NCI-H1105 (cell line): ENCODE measurements at places on chromosomes 6 and 20.

GRCh38 chr6:136773473-136773796 lies 18.8 kb downstream of the MAP3K5 start:
- DNase-seq = no peak

DNA sequence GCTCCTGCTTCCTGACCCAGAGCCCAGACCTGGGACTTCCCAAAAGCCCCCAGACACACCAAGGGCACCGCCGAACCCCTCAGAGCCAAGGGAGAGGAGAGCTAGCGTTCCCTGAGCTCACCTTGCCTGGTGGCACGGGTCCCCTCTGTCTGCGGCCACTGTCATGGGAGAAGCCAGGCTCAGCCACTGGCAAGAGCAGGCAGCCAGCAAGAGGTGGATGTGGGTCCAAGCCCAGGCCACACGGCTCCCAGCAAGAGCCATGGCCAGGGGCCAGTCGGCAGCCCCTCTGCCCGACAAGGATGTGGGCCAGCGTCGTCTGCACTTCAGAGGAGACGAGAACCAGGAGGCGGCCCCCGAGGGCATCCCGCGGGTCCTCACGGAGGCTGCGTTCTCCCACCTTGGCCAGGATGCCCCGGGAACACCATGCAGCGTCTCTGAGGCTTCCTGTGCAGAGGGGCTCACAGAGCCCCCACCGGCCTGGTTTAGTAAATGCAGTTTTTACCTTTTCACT lies 2.2 kb upstream of the PPDPF start:
- DNase-seq = no peak

- DNase-seq = no peak
Measured at GRCh38 chr20:44028003-44028730, 113.5 kb downstream of the TOX2 start.

GRCh38 chr6:115573861-115574260 lies 486.8 kb downstream of the FRK start:
- DNase-seq = no peak

- DNase-seq = no peak
Measured at GRCh38 chr6:52667572-52667971, 3.3 kb upstream of the TMEM14A start.

- no peak for DNase-seq
Measured at GRCh38 chr20:1526896-1527295, 30.6 kb downstream of the SIRPD start.

DNA sequence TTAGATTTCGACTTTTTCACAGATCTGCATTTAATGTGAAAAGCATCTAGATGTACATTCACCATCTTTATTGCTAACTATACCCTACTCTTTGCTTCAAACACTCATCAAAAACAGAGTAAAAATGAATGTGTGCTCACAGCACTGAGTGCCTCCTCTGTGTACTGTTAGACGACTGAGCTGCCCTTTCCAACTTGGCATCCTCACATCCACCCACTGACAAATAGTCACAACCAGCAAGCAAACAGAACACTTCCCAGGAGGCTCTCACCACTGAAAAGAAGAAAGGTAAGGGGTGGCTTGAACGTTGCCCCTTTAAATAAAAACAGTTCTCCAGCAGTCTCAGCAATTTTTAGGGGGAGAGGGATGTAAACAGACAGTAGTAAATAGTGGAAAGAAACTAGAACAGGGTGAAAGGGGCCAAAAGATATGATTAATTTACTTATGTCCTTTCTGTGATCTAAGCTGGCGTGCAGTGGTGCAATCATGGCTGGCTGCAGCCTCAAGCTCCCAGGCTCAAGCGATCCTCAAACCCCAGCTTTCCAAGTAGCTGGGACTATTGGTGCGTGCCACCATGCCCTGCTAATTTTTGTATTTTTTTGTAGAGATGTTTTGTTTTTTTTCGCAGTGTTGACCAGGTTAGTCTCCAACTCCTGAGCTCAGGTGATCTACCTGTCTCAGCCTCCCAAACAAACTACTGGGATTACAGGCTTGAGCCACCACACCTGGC lies 48.7 kb downstream of the IPCEF1 start:
- DNase-seq = no peak

DNA sequence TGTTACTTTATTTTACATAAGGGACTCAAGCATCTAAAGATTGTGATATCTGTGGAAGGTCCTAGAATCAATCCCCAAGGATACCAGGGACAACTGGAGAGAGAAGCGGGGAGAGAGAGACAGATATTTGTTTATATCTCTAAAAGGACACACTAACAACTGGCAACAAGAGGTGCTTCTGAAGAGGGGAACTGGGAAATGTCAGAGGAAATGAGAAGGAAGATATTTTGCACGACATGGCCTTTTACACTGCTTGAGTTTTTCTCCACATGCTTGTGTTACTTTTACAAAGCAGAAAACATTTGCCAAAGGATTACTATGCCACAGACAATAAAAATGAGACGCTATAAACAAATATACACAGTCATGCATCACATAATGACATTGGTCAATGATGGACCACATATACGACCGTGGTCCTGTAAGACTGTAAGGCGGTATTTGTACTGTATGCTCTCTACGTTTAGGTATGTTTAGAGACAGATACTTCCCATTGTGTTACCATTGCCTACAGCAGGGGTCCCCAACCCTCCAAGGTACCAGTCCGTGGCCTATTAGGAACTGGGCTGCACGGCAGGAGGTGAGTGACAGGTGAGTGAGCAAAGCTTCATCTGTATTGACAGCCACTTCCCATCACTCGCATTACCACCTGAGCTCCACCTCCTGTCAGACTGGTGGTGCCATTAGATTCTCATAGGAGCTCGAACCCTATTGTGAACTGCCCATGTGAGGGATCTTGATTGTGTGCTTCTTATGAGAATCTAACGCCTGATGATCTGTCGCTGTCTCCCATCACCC lies 64.6 kb upstream of the PTPN1 start:
- no peak for DNase-seq

GRCh38 chr6:36724514-36725390 lies 27.1 kb downstream of the RAB44 start:
- peak; percentile 81 for DNase-seq

DNA sequence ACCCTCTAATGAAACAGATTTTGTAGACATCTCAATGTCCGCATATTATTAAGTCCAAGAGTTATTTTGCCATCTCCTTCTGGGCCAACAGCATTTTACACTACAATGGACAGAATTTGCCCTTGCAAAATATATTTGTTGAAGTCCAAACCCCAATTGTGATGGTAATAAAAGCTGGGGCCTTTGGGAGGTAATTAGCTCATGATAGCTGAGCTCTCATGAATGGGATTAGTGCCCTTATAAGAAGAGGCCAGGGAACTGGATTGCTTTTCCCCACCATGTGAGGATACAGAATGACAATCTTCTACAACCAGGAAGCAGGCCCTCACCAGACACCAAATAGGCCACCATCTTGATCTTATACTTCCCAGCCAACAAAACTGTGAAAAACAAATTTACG lies 44.9 kb upstream of the MTRF1L start:
- no peak for DNase-seq

GRCh38 chr20:37411408-37412219 lies 65.7 kb downstream of the SRC start:
- DNase-seq = peak; percentile 13

GRCh38 chr20:20435453-20435852 lies 67.5 kb downstream of the INSM1 start:
- DNase-seq = no peak

GRCh38 chr20:62739581-62740285 lies 31.1 kb downstream of the NTSR1 start:
- no peak for DNase-seq

- DNase-seq = no peak
Measured at GRCh38 chr6:5506149-5506548, 244.8 kb downstream of the FARS2 start.

DNA sequence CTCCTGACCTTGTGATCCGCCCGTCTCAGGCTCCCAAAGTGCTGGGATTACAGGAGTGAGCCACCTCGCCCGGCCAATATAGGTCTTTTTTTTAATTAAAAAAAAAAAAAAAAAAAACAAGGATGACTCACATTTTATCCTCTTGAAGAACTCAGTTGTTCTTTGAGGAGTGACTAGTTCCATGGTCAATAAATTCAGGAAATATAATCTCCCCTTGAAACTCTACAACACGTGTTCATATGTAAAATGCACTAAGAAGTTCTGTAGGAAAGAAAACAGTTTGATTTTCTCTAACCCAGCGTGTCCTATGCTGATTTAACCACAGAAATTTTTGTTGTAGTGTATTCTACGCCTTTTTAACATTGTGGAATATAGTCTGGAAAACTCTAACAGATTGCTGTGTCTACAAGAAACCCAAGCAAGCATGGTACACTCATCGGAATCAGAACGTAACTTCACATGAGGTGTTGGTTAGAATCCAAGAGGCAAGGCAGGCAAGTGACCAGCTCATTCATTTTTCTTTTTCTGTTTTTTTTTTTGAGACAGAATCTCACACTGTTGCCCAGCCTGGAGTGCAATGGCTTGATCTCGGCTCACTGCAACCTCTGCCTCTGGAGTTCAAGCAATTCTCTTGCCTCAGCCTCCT lies 79.0 kb upstream of the ZNF217 start:
- no peak for DNase-seq

- DNase-seq = no peak
Measured at GRCh38 chr20:46111028-46111835, 6.9 kb upstream of the CD40 start.

GRCh38 chr6:15522427-15522826 lies 140.4 kb downstream of the DTNBP1 start:
- DNase-seq = no peak

- DNase-seq = no peak
Measured at GRCh38 chr6:89243331-89243629, 26.1 kb upstream of the GABRR1 start.

DNA sequence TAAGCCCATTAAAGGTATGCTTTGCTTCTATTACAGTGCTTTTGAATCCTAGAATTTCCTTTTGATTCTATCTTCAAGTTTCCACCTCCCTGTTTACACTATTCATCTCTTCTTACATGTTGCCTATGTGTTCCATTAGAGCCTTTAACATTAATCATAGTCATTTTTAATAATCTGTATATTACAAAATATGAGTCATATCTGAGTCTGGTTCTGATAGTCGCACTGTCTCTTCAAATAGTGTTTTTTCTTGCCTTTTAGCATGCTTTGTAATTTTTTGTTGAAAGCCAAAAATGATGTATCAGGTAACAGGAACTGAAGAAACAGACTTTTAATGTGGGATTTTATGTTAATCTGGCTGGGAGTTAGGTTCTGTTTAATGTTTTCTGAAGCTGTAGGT lies 68.4 kb downstream of the DNAAF9 start:
- no peak for DNase-seq

- DNase-seq = no peak
Measured at GRCh38 chr6:54827010-54827409, 19.6 kb upstream of the FAM83B start.

DNA sequence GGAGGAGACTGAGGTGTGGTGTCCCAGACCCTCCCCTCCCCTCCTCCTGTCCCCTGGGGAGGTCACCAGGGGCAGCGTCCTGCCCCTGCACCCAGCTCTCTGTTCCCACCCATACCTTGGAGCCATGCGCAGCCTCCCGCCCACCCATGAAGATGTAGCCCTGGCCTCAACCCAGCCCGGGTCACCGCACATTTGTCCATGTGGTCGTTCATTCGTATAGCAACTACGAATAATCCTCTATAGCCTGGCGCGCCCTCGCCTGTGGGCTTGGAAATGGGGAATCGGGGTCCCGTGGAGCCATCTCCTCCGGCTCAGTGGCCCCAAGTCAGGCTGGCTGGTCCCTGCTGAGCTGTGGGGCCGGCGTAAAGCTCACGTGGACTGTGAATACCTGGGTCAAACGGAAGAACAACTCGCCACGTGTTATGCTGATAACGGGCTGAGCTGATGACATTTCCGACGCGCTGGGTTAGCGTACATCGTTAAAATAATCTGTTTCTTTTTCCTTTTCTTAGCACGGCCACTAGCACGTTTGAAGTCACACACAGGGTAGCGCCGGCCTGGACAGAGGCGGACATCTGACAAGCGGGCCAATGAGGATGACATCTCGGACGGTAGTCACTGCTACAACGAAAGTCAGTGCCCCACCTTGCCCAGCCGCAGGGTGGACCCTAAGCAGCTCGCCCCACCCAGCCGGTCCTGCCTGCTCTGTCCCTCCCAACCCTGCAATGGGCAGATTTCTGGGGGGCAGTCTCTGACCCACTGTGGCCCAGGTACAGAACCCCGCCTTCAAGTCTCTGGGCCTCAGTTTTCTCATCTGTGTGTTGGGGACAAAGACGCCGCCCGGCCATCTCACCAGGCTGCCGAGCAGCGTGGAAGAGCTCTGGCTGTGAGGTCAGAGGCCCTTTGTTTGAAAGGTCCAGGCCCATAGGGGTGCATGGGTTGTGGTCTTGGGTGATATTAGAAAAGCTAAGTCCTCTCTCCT lies 19.8 kb upstream of the RBBP8NL start:
- DNase-seq = no peak

- no peak for DNase-seq
Measured at GRCh38 chr6:170357812-170358211, 51.3 kb downstream of the FAM120B start.

DNA sequence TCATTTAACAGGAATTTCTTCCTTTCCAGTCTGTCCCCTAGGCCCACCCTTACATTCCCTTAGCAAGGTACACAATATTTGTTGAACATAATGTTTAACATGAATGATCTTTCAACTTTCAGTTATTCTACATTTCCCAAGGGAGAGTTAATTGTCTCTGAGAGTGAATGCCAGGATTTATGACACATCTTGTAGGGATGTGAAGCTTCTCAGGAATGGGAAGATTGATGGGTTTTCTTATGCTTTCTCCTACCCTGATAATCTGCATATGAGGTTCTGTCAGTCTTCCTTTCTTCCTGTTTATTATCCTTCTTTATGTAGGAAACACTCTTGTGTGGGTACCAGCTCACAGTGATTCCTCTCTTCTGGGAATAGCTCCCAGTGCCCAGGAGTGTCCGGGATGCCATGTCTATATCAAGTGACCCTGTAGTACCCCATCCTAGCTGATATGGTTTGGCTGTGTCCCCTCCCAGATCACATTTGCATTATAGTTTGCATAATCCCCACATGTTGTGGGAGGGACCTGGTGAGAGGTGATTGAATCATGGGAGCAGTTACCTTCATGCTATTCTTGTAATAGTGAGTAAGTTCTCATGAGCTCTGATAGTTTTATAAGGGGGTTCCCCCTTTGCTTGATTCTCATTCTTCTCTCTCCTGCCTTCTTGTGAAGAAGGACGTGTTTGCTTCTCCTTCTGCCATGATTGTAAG lies 7.1 kb upstream of the FYN start:
- DNase-seq = no peak

DNA sequence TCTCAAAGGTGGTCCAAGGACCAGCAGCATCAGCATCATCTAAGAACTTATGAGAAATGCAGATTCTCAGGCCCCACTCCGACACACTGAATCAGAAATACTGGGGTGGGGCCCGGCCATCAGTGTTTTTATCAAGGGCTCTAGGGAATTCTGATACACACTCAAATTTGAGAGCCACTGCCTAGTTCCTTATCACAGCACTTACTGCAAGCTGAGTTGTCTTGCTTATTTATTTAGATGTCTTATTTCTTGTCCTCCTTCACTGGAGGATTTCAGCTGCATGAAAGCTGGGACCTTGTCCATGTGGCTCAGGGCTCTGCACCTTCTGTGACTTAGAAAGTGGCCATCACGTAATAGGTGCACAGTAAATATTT lies 139.4 kb upstream of the RREB1 start:
- no peak for DNase-seq

GRCh38 chr6:139378226-139378625 lies 3.8 kb upstream of the CITED2 start:
- no peak for DNase-seq
